Activated CD4-positive, alpha-beta T cell treated with anti-CD3 and anti-CD28 coated beads for 36 hours (primary cell): ENCODE measurements at places on chromosomes 1 and 21. TPM values are rescaled to one million over a fixed set of nuclear protein-coding genes. Genes with fewer than 3 reads are reported as not detected.

The FOXO6 gene
- not detected for total RNA-seq

DNA sequence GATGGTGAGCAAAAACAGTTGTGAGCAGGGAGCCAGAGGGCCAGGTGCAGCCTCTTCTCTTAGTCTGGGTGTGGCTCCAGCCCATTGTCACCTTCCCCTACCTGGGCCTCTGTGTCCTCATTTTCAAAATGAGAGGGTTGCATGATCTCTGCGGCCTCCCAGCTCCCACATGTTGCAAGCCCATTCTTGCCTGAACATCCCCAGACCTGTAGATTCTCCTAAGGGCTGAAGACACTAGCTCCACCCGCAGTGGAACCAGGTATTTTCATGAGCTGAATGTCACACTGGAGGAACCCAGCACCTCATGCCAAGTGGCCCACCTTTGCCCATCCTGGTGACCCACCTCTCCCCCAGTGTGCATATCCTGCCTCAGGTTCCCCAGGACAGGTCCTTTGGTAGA lies 12.3 kb downstream of the IKBKE start:
- peaks cover 14% of the 10 kb centered on the region for H3K4me1 ChIP-seq
- no peak for DNase-seq

DNA sequence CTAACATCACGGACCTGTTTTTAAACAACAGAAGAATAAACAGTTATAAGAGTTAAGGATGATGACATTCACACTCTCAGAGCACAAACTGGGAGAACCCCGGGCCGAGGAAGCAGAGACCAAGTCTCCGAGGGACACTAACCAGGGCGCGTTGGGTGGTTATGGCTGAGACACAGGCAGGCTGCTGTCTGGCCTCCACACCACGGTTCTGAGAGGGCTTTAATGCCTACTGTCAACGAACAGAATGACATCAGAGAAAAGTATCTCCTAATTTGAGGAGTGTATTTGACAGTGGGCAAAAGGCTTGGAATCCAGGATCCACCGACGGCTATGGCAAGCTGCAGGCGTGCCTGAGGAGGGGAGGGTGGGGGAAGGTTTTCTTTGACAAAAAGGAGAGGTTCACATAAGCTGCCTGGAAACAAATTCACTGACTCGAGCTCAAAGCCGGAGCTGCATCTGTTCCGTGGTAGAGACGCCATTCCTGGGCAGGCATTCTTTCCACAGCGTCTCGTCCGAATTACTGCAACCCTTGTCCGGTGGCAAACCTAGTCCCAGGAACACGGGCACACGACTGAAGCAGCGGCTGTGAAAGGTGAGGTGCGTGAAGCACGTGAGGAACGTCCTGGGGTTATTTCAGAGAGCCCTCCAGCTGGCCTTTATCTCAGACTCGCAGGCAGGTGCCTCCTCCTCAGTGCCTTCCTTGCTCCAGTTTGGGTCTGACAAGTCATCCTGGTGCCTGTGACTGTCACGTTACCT lies 9.4 kb downstream of the POFUT2 start:
- DNase-seq: no peak
- H3K27ac ChIP-seq: no peak overlapping the region
- H3K4me3 ChIP-seq: no peak overlapping the region
- H3K27me3 ChIP-seq: no peaks in the 10 kb centered on the region
- peaks cover 26% of the 10 kb centered on the region for H3K36me3 ChIP-seq

The CDCP2 gene
- not detected for total RNA-seq

DNA sequence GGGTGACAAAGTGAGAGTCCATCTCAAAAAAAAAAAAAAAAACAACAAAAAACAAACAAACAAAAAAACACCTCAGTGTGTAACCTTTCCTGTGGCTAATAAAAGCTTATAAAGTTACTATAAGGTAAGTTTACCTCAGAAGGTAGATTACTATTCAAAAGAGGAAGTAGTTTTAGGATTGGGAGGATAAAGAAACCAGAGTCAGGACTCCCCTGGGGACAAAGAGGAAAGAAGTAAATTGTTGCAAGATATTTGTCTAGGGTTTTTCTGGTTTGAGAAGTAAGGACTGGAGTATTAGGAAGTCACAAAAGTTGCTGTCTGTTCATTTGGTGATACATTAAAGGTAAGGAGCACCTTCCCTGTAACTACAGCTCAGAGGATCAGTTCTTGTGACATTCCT lies 23.8 kb upstream of the CENPF start:
- H3K4me1 ChIP-seq: peaks cover 3% of the 10 kb centered on the region
- no peak overlapping the region for H3K27ac ChIP-seq
- H3K27me3 ChIP-seq: peaks cover 8% of the 10 kb centered on the region
- no peak for DNase-seq
- no peak overlapping the region for H3K4me3 ChIP-seq
- peaks cover 9% of the 10 kb centered on the region for H3K36me3 ChIP-seq

DNA sequence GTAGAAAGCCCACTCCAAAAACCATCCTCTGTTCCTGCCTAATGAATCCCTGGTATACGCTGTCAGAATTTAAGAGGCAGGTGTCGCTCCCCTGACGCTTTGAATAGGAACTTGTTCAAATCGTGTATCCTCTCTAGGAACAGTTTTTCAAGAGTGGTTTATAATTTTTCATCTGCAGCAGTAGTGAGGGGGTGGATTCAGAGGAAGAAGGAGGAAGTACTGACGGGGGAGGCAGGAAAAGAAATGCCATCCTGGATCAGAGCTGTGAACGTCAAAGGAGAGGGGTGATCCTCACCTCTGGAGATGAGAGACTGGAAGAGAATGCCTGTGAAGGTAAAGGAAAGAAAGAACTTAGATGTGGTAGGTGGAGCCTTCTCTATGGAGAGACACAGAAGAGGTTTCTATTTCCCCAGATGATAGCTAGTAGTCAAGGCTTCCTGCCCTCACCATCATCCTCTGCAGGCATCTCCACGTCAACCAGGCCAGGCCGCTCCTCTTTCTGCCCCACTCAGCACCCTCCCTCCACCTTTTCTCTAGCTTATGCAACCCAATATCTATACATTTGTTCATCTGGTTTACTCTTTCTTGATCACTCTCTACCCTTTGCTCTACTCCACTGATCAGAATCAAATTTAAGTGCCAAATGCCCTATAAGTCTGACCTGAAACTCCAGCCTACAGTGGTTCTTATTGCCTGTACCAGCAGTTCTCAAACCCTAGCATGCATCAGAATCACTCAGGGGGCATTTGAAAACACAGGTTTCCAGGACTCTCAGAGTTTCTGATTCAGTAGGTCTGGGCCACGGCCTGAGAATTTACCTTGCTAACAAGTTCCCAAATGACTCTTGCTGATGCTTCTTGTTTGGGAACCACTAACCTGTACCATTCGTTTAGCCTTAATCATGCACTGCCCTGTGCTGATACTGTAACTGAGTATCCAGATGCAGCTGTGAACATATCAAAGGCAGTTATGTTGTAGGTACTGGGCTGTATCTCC lies 13.1 kb upstream of the BCL9 start:
- H3K36me3 ChIP-seq: no peaks in the 10 kb centered on the region
- H3K27ac ChIP-seq: no peak overlapping the region
- no peaks in the 10 kb centered on the region for H3K27me3 ChIP-seq
- peaks cover 3% of the 10 kb centered on the region for H3K4me1 ChIP-seq

DNA sequence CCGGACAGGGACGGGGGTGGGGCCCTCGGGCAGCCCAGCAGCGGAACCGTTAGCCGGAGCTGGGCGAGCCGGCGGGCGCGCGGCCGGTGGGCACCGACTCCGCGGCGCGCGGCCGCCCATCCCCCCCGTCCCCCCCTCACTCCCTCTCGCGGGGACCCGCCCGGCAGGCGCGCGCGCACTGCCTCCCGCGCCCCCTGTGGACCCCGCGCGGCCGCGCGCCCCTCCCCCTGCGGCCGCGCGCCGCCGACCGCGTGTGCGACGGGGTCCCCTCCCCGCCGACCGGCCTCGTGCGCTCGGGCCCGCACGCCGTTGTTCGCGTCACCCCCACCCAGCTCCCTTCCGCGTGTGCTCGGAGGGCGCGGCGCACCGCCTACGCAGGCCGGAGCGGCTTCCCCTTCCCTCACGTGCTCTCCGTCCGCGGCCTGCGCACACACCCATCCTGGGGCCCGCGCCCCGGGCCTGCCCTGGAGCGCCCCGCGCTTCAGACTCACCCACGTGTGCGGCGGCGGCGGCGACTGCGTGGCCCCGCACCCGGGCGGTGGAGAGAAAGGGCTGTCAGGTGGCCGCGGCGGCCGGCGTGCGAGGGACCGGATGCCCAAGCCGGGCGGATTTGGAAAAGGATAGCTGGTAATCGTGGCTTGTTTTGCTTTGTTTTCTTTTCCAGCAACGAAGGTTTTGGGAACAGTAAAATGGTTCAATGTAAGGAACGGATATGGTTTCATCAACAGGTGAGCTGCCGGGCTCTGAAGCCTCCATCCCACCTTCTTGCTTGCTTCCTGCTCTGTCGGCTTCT lies 717 bp downstream of the YBX1 start:
- peak overlapping the region; percentile 93 for H3K4me3 ChIP-seq

The ANGPTL7 gene
- not detected for total RNA-seq

- no peak overlapping the region for H3K4me3 ChIP-seq
- DNase-seq: peak; percentile 46
- H3K36me3 ChIP-seq: peaks cover 6% of the 10 kb centered on the region
- H3K27ac ChIP-seq: no peak overlapping the region
These were observed 14.4 kb downstream of the PLOD1 start for GRCh38 chr1:11948822-11949458.

GRCh38 chr1:62621907-62622306 lies 24.6 kb downstream of the ANGPTL3 start:
- H3K36me3 ChIP-seq: peaks cover 7% of the 10 kb centered on the region
- no peak overlapping the region for H3K4me3 ChIP-seq
- H3K27ac ChIP-seq: no peak overlapping the region
- no peaks in the 10 kb centered on the region for H3K27me3 ChIP-seq

GRCh38 chr1:240385985-240386978 lies 225.7 kb downstream of the GREM2 start:
- no peak for DNase-seq
- H3K36me3 ChIP-seq: no peaks in the 10 kb centered on the region
- no peaks in the 10 kb centered on the region for H3K27me3 ChIP-seq

The PM20D1 gene
- 0.58 TPM for total RNA-seq

- H3K4me3 ChIP-seq: no peak overlapping the region
- DNase-seq: no peak
- H3K36me3 ChIP-seq: no peaks in the 10 kb centered on the region
- peaks cover 2% of the 10 kb centered on the region for H3K4me1 ChIP-seq
- no peak overlapping the region for H3K27ac ChIP-seq
- H3K27me3 ChIP-seq: no peaks in the 10 kb centered on the region
These were observed 17.9 kb downstream of the CLDN14 start for GRCh38 chr21:36461918-36462486.

- no peak overlapping the region for H3K4me3 ChIP-seq
- DNase-seq: peak; percentile 87
- H3K27ac ChIP-seq: no peak overlapping the region
- H3K27me3 ChIP-seq: peaks cover 6% of the 10 kb centered on the region
- H3K36me3 ChIP-seq: no peaks in the 10 kb centered on the region
- H3K4me1 ChIP-seq: no peaks in the 10 kb centered on the region
These were observed 1.7 kb upstream of the FYB2 start for GRCh38 chr1:56820755-56821461.

The CR1L gene
- total RNA-seq: not detected

- no peak for DNase-seq
- no peaks in the 10 kb centered on the region for H3K36me3 ChIP-seq
- no peak overlapping the region for H3K27ac ChIP-seq
These were observed 421.6 kb upstream of the PBX1 start for GRCh38 chr1:164137273-164137925.

The CYP4Z1 gene
- not detected for total RNA-seq

- peaks cover under 1% of the 10 kb centered on the region for H3K4me1 ChIP-seq
- H3K27ac ChIP-seq: no peak overlapping the region
- H3K4me3 ChIP-seq: no peak overlapping the region
These were observed 240.9 kb downstream of the FAF1 start for GRCh38 chr1:50719126-50719525.

- no peak overlapping the region for H3K4me3 ChIP-seq
- no peak overlapping the region for H3K27ac ChIP-seq
- H3K36me3 ChIP-seq: no peaks in the 10 kb centered on the region
- no peak for DNase-seq
- no peaks in the 10 kb centered on the region for H3K4me1 ChIP-seq
- no peaks in the 10 kb centered on the region for H3K27me3 ChIP-seq
These were observed 1260.1 kb upstream of the ADGRL2 start for GRCh38 chr1:80540596-80540995.

The LEMD1 gene
- total RNA-seq: 0.79 TPM

GRCh38 chr1:77888081-77888780 lies at the start of gene NEXN:
Gene NEXN, plus strand, starts transcription at chr1:77888624. Its CDS starts 27,483 bp downstream, at chr1:77916107.
- peaks cover 9% of the 10 kb centered on the region for H3K4me1 ChIP-seq
- peaks cover 8% of the 10 kb centered on the region for H3K36me3 ChIP-seq
- peak within 1 kb of the TSS; percentile 59 for H3K4me3 ChIP-seq
- H3K27me3 ChIP-seq: peaks cover 17% of the 10 kb centered on the region
- DNase-seq: peak; percentile 8

The S100A7A gene
- not detected for total RNA-seq

DNA sequence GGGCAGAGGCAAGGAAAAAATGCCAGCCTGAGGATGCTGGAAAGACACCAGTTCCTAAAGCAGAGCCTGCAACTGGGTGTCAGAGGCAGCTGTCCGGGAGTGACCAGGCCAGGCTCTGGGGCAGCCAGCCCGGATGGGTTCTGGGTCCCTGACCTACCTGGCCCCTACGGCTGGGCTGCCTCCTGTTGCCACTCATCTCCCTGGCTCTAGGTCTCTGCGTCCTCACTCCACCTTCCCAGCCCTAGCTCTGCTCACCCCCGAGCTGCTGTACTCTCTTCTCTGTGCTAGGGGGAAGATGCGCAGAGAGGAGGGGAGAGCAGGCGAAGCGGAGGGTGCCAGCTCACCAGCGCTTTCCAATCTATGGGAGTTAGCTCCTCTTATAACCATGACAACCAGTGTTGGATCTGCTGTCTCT lies 9.0 kb downstream of the ARHGEF2 start:
- DNase-seq: no peak
- no peak overlapping the region for H3K4me3 ChIP-seq
- H3K27me3 ChIP-seq: no peaks in the 10 kb centered on the region
- H3K27ac ChIP-seq: peak overlapping the region; percentile 82
- peaks cover 57% of the 10 kb centered on the region for H3K36me3 ChIP-seq

GRCh38 chr1:85585799-85586198 lies 5.2 kb downstream of the CCN1 start:
- DNase-seq: no peak
- H3K4me1 ChIP-seq: peaks cover 13% of the 10 kb centered on the region
- no peak overlapping the region for H3K4me3 ChIP-seq
- peaks cover 29% of the 10 kb centered on the region for H3K27me3 ChIP-seq
- no peak overlapping the region for H3K27ac ChIP-seq

The PTGFR gene
- not detected for total RNA-seq

DNA sequence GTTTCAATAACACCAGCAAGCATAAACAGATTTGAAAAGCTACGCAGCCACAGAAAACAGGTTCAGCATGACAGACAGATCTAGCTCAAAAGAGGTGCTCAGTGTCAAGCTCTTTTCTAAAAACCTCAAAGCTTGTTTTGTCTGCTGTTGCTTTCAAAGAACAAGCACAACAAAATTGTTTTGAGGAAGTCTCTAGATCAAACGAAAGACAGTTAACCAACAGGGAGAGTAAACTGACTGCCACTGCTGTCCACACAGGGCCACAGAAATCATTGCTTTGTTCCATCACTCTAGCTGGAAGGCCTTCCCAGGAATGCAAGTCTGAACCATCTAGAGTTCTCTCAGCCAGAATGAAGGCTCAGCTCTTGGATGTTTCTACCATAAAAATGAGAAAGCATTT lies 12.8 kb downstream of the APP start:
- no peak for DNase-seq
- peaks cover 21% of the 10 kb centered on the region for H3K4me1 ChIP-seq
- H3K36me3 ChIP-seq: peaks cover 2% of the 10 kb centered on the region
